ENCODE measurements at places on chromosomes 2 and 18. TPM values are rescaled to one million over a fixed set of nuclear protein-coding genes. Genes with fewer than 3 reads are reported as not detected.

FABP1 gene
- total RNA-seq: not detected

POTEC gene
- not detected for total RNA-seq

ZBTB7C gene
- 0.81 TPM for total RNA-seq

ZNF892 gene
- 3.2 TPM for total RNA-seq

EFEMP1 gene
- not detected for total RNA-seq
